Epithelial cell of prostate (primary cell): ENCODE measurements at places on chromosomes 3 and 15.
A peak's percentile ranks its signal among the peaks of the same experiment; 100 is the strongest.

- DNase-seq, result no peak
Observed at GRCh38 chr3:33858131-33858530, 59.7 kb downstream of the PDCD6IP start.

DNA sequence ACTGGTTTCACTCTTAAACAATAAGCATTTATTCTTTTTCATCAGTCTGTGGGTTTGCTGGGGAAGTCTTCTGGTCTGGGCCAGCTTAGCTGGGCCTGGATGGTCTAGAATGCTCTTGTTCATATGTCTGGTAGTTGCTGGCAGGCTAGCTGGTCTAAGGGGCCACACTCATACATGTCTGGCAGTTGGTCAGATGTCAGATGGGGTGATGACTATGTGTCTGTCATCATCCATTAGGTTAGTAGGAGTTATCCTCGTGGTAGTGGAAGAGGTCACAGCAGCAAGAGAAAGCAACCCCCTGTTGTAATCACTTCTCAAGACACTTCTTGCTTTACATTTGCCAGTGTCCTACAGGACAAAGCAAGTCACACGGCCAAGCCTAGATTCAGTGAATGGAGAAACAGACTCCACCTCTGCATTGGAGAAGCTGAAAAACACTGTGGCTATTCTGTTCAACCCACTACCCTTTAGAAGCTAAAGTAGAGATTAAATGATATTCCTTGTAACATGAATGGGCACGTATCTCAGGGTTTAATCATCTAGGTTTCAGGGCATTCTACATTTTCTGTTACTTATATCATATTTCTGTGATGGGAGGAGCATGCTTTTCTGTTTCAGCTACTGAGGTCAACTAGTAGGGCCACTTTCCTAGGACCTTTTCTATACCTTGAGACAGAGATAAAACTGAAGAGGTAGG lies 5.5 kb upstream of the ARID3B start:
- DNase-seq, result no peak

DNA sequence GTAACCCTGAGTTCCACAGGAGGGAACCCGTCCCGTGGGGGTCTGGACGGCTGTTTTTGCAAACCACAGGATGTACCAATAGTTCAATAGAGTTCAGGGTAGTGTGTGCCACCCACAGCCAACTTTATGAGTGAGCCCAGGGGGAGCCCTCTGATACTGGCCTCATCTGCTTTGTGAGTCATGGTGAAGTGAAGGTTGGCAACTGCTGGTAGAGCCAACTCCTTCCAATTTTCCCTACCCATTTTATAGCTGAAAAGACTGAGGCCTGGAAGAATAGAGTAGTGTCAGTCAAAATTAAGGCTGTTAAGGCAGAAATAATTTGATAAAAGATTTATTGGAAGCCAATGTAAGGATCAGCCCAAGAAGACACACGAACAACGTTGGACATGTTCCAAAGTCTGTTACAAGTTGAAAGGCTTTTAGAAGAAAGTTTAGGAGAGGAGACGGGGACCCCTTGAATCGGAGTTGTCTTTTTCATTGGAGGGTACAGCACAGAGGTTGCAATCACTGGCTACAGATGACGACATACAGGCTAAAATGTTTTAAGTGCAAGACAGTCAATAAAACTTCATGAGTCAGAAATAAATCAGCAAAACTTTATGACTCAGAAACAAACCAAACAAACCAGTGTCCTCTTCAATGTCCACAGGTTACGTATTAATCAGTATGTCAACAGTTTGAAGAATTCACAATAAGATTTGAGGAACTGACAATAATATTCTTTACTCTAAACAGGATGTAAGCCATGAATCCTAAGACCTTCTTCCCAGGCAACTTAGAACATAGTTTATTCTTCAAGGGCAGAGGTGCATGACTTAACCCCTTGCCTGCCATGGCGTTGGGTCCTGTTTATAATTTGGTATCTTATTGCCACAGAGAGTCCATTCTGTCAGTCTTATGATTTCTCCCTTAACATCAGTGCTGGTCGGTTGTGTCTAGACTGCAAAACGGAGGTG lies 62.9 kb upstream of the NR2E3 start:
- peak; percentile 87 for DNase-seq

DNA sequence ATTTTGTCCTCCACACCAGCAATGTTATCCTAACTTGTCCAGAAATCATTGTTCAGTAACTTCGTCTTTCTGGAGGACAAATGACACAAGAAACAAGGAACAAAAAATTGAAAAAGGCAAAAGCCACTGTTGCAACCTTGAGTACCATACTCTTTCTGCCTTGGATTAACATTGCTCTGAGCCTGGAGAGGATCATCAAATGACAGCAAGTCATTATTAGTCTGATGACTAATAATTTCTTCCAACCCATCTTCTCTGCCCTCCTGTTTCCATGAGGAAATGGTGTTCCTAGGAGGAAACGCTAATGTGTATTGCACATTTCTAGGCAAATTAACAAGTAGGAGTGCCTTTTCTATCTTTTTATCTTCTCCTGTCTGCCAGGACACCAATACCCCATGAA lies 153.9 kb downstream of the PCCB start:
- DNase-seq, result no peak

GRCh38 chr15:79540551-79540950 lies 108.4 kb downstream of the MINAR1 start:
- no peak for DNase-seq

GRCh38 chr3:9033867-9034266 lies 70.6 kb upstream of the RAD18 start:
- no peak for DNase-seq

GRCh38 chr3:14137004-14137403 lies 12.2 kb downstream of the TMEM43 start:
- no peak for DNase-seq

DNA sequence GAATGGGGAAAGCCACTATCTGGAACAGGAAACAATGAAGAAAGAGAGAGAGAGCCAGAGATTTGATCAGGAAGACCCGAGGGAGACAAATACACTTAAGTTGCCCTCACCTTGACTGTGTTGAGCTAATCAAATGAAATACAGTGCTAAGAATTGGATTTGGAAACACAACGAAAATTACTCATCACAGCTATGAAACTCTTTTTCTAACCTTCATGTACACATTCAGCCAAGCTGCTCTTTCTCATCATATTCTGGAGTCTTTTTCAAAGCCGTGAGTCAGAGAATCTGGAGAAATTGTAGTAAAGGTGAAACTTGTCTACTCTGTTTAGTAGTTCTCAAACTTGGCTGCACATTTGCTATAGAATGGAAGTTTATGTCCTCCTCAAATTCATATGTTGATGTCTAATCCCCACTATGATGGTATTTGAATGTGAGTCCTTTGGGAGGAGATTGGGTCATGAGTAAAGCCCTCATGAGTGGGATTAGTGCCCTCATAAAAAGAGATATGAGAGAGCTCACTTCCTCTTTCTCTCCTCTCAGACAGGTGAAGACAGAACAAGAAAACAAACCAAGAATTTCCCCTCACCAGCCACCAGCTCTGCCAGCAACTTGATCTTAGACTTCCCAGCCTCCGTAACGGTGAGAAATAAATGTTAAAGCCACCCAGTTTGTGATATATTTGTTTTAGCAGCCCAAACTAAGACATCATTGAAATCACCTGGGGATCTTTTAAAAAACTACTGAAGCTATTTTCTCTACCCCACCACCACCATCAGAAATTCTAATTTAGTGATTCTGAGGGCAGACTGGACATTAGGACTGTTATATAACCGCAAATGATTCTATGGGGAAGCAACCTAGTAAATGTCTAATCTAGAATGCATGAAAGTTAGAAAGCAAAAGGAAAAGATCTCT lies 143.6 kb upstream of the GRM7 start:
- no peak for DNase-seq

DNA sequence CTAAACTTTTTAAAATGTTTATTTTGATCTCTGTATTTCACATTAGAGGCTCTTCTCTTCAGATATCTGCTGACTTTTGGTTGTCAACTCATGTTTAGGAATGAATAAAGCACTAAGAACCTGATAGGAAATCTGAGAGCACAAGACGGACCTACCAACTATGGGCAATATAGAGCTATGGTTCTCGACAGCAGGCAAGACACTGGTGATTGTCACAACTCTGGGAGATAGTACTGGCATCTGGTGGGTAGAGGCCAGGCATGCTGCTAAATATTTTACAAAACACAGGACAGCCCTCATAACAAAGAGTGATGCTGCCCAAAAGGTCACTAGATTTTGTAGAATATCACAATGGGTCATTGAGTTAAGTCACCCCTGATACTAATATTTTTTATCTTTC lies 17.5 kb upstream of the GJD2 start:
- DNase-seq, result no peak

- DNase-seq, result no peak
Observed at GRCh38 chr3:56003129-56003528, 465.1 kb downstream of the ERC2 start.

GRCh38 chr15:70613271-70613670 lies 150.1 kb downstream of the UACA start:
- DNase-seq, result no peak

GRCh38 chr15:88776646-88777045 lies 26.6 kb upstream of the ACAN start:
- no peak for DNase-seq

- DNase-seq, result no peak
Observed at GRCh38 chr3:4897765-4898453, 81.3 kb upstream of the BHLHE40 start.

GRCh38 chr3:550471-550870 lies 353.9 kb downstream of the CHL1 start:
- DNase-seq, result no peak

- no peak for DNase-seq
Observed at GRCh38 chr3:88221726-88222125, 72.0 kb downstream of the C3orf38 start.

GRCh38 chr3:127211118-127212060 lies 18.5 kb downstream of the PRR23E start:
- no peak for DNase-seq

GRCh38 chr15:42384597-42384996 lies 25.3 kb downstream of the CAPN3 start:
- no peak for DNase-seq

- DNase-seq, result no peak
Observed at GRCh38 chr15:101059381-101060341, 140.5 kb downstream of the LRRK1 start.

DNA sequence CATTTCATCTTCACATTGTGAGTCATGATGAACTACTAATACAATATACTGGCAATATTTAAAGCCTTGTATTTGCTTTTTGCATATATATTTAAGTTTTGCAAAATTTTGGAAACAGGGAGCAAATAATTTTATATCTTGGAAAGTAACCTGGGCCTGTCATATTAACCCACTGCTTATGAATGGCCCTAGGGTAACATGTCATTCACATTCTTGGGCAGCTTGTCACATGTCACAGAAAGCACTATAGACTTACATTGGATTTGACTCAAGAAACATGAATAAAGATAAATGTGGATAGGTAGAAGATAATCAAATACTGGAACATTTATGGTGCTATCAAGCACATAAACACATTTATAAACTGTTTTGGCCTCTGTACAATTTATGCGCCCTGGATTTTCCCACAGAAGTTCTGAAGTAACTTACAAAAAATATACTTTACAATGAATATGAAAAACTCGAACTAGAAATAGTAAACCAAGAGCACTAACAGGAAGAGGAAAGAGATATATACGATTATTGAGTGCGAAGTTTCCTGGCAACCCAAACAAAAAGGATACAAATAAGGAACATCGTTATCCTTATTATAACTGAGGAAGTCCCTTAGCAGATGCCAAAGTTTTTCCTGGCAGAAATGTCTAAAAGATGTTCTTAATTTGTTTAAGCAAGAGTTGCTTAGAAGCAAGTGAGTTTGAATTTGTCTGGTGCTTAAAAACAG lies 257.2 kb downstream of the RBMS3 start:
- DNase-seq, result no peak

DNA sequence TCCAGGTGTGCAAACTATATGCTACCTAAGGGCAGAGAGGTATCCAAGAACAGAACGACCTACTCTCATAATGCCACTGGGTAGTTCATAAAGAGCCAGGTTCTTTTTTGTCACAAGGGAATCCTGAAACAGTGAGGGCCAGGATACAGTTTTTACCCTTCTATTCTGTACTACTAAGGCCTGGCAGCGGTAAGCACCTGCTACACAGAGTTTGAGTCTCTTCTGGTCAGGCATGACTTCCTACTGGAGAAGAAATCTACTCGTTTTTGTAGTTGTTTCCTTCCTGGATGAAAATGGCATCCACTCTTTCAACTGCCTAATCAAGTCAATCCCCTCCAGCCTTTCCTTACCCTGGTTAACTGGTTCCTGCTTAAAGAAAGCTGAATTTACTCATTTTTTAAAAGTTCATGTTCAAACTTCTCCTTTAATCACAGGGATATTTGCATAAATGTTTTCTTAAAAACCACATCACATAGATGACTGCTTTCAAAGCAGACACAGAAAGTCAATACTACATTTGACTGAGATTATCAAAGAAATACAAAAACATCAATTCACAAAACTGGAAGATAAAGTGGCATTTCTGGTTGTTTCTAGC lies 40.0 kb downstream of the MAP4 start:
- DNase-seq, result no peak

DNA sequence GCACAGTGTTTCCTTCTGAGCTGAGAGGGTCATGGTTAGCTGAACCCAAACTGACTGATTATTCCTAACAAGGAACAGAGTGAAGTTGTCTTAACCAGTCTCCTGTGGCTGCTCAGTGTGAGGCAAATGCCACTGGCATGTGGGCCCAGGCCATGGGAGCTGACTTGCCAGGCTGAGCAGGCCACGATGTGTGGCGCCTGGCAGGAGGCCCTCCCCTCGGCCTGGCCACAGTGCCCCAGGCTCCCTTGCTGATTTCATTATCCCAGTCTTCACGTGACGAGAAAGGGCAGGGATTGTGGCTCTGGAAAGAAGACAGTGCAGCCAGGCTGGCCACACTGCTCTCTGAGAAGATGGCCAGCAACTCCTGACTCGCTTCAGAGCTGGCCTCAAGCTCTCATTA lies 58.8 kb downstream of the SLCO2A1 start:
- no peak for DNase-seq

DNA sequence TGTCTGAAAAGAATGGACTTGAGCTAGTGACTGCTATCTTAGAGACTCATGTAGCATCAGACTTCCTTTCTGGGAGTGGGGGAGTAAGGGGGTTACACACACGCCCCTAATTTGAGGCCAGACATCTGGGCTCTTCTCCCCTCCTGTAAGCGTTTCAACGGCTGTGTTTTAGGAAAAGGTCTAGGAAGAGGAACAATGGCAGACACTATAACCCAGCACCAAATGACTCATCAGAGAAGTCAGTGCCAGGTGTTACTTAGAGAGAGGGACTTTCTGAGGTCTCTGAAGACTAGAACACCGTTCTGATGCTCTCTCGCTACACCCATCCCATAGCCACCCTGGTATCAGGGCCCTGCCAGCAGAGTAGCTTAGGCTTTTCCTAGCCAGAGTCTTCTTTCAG lies 65.5 kb downstream of the SSUH2 start:
- DNase-seq, result no peak
